ENCODE measurements at places on chromosomes 4 and X. TPM values are rescaled to one million over a fixed set of nuclear protein-coding genes. Genes with fewer than 3 reads are reported as not detected.
A peak's percentile ranks its signal among the peaks of the same experiment; 100 is the strongest.

Gene AR
- total RNA-seq, result 51.8 TPM

Gene HMX1
- total RNA-seq, result not detected

DNA sequence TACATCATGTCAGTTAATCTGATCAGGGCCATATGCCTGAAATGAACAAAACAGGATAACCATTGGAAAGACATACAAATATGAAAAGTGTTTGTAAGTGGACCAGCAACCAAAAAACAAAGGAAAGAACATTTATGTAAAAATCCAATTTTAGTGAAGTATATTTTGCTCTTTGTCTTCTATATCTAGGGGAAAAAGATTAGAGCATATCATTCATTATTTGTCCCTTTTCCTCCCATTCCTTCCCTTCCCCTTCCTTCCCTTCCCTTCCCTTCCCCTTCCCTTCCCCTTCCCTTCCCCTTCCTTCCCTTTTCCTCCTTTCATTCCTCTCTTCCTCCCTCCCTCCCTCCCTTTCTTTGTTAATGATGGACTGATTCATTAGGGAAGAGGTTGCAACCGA, 1.8 kb upstream of the GNRHR start:
- DNase-seq, result no peak

DNA sequence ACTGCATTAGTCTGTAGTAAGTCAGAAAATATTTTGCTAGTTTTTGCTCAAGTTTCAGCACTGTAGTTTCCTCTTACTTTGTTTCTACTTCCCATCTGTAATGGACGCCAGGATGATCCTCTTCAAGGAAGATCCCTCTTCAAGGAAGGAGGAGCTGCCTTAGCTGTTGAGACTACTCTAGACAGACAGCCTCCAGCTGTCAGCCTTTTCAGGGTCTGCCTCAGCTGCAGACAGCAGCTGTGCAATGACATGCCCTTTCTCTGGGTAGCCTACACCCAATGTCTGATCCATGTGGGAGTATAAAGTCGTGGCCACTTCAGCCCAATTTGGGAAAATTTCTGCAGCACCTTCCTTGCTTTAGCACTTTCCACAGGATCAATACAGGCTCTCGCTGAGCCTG, 281.0 kb upstream of the MAOA start:
- no peak for DNase-seq

- no peak for DNase-seq
Observed at GRCh38 chrX:112681976-112682375, 2.2 kb upstream of the LHFPL1 start.

Gene SMIM20
- 29.2 TPM for total RNA-seq

Gene WWC2
- 40.4 TPM for total RNA-seq

DNA sequence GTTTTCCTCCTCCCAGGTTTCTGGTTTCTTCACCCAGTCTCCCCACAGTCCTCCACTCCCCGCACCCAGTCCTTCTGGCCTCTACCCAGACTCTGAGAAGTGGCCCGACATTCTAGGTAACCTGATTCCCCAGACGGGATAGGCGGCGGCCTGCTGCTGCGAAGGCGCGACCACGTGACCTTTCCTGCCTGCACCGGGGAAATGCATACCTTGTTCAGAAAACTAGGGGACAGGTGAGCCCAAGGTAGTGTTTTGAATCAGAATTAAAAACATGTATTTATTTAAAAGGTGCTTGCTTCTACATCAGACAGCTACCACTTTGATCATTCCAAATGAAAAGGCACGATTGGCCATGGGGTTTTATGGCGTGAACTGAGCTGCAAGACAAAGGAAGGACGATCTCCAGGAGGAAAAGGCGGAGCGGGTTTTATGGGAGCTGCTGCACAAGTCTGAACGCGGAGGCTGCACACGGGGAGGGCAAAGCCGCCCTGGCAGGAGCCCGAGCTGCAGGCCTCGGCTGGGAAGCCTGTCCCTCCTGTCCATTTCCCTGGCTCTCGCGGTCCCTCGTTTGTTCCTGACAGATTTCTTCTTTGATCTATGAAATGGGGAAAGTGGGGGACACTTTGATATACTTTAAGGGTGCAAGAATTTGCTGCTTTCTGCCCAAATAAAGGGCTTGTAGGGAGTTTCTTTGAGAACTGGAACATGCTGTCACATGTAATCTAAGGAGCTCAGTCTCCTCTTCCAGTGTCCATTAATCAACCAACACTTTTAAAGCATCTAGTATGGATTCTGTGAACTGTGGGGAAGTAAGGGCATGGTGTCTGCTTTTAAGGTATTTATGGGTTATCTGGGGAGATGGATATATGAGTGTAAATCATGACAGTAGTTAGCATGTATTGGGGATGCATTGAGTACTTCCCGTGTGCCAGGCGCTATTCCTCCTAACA, 150.9 kb downstream of the SPRY1 start:
- peak; percentile 64 for DNase-seq

All from breast epithelium (tissue), 4 donors.